Activated T-cell treated with anti-CD3 and anti-CD28 coated beads, Interleukin-2, amount 50 U/mL, for 1 hour (primary cell): ENCODE measurements at places on chromosomes 1 and 21.

DNA sequence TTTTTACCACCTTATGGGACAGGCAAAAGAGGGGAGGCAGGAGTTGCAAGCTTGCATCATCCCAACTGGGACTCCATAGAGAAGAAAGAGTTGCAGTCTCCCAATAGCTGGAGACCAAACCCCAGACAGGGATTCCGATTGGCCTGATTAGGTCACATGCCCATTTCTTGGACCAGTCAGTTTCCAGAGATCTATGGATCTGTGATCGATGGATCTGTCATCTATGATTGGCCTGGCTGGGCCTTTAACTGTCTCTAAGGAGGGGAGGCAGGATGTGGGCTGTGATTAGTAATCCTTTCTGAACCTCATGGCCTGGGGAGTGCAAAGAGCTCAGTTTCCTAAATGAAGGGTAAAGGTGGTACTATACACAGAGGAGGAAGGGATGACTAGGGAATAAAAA, 252.1 kb downstream of the MATN1 start:
- DNase-seq, result no peak

GRCh38 chr1:36572142-36572715, 89.5 kb upstream of the CSF3R start:
- no peak for DNase-seq

DNA sequence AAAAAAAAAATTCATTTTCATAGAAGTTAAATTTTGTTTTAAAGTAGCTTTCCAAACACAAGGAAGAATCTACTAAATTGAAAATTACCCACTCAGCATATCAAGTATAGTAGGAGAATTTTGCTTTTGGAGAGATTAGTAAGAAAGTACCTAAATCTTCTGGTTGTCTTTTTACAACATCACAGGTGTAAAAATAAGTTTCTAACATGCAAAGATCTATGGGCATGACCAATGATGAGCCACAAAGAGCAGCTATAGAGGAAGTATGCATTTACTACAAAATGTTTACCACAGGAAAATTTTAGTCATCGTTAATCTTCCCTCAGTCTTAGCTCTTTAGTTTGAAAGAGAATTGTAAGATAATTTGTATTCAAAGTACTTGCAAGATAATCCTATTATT, 28.1 kb downstream of the ANGPTL3 start:
- no peak for DNase-seq

GRCh38 chr1:74375376-74375775, 137.0 kb downstream of the LRRC53 start:
- DNase-seq, result no peak

DNA sequence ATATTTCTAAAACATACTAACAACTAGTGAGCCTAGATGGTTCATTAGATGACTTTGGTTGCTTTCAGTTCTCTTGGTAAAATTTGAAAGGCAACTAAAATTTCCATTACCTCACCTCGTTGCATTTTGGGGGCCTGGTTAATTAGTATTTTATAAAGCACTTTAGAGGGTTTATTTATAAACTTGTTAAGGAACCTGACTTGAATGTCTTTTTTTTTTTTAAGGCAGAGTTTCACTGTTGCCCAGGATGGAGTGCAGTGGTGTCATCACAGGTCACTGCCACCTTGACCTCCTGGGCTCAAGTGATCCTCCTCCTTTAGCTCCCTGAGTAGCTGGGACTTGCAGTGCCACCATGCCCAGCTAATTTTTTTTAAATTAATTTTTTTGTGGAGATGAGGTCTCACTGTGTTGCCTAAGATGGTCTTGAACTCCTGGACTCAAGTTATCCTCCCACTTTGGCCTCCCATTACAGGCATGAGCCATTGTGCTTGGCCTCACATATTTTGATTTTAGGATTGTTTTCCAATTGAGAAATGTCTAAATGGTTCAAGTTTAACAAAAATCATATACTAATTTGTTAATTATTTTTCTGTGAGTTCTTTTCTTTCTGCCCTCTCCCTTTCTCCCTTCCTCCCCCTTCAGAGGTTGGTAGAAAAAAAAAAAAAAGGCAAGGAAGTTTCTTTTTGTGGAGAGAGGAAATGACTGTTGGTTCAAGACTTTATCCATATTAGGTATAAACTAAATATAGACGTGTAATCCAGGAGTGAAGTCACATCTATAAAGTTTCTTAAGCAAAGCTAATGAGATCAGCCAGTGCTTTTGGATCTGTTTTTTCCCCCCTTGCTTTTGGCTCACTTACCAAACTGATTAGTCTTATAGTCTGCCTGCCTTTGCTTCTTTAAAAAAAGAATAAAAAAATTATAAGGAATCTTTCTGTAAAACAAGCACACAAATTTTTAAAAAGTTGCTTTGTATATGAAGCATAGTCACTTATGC, 24.7 kb downstream of the CLIC4 start:
- no peak for DNase-seq

- DNase-seq, result no peak
These were observed 18.0 kb downstream of the PADI2 start for GRCh38 chr1:17101261-17101660.

DNA sequence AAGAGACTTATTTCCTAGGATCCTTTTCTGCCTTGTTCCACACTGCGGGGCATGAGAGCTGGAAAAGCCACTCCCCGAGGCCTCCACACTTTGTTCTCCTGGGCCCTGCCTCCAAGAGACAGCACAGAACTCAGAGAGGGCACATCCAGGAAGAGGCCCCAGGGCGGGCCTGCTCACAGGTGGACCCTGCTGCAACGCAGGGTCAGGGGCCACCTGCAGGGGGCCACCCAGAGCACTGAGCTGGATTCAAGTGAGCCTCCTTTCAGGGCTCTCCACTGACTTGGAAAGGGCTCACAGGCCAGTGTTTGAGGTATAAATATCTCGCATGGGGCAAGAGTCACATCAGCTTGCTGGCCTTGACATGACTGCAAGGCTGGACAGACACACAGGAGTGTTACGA, 4.8 kb downstream of the RGS16 start:
- no peak for DNase-seq

DNA sequence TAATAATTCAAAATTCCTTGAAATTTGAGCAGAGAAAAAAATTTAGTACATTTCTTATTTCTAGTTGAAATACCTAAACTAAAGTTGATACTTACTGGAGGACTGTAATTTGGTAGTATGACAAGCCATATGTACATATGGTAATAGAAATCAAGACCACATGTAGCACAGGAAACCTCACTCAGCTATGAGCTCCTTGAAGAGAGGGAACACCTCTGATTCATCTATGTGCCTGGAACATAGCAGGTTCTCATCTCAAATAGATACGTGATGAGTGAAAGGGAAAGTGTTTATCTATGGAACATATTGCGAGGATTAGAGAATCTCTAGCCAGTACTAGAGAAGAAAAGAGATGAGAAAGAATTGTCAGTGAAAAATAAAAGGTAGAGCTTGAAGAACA, 47.9 kb upstream of the GNG4 start:
- no peak for DNase-seq

- no peak for DNase-seq
These were observed 98.1 kb downstream of the PLPP3 start for GRCh38 chr1:56481140-56481694.

GRCh38 chr1:27961646-27962221, 2.0 kb downstream of the XKR8 start:
- no peak for DNase-seq

DNA sequence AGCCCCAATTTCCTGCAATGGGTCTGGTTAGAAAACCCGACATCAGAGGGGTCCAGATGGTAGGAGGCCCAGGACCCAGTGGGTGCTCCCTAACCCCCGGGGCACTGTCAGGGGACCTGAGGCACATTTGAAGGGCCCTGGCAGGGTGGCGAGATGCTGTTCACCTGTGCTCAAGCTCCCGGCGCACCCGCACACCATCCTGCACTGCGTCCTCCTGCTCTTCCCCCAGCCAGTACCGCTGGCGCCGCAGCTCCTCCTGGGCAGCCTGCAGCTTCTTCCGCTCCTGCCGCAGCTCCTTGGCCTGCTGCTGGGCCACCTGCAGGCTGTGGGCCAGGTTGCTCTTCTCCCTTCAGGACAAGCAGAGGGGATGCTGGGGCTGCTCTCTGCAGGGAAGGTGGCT, 36.0 kb downstream of the RNU1-1 start:
- DNase-seq, result no peak

GRCh38 chr1:103162360-103162759, 54.0 kb upstream of the COL11A1 start:
- no peak for DNase-seq

GRCh38 chr1:150094734-150095265, 27.2 kb downstream of the VPS45 start:
- DNase-seq, result no peak

- no peak for DNase-seq
These were observed 7.9 kb downstream of the LURAP1 start for GRCh38 chr1:46211051-46211450.

GRCh38 chr1:203524152-203524551, 30.2 kb downstream of the OPTC start:
- no peak for DNase-seq

DNA sequence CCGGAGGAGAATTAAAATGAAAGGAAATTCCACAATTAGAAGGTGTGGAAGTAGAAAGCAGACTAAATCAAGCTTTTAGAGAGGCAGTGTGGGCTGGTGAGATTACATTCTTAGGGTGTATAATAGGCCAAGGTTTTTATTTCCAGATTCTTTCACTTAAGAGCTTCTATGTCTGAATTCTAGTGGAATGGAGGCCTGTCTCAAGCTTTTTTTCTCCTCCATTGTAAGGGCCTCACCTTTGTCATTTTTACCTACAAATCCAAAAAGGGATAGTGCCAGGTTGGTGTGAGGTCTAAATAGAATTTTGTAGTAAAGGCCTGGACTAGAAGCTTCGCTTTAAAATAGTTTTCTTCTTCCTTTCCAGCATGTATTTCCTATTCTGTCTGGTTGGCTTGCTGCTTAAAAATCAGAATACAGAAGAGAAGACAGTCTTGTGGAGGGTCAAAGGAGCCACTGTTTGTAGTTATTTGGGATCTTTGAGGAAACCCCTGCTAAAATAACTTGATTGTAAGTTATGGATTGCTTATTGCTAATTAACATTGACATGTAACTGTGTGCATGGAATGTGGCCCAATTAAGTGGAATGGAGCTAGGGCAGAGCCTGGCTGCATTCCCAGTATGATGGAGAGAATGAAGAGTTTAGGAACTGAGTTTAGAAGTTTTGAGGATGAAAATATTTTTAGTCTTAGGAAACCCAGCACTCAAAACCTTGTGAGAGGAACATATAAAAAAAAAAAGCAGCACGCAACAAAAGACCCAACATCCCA, 162.5 kb upstream of the B3GALT2 start:
- DNase-seq, result no peak

GRCh38 chr1:234231893-234232276, 141.4 kb upstream of the COA6 start:
- no peak for DNase-seq

DNA sequence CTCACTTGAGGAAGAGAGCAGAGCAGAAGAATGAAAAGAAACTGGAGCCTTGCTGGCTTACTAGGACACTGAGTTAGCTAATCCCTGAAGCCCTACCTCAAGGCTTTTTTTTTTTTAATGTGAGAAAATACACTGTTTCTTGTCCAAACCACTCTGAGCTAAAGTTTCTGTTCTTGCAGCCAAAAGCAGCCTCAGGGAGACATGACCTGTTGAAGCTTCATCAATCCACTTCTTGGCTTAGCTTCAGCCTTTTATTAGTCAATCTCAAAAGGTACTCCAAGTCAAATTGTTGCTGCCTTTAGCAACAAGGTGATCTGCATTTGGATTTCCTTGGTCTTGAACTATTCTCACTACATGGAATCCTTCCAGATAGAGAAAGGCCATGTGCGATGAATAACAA, 33.7 kb downstream of the CCDC185 start:
- no peak for DNase-seq

DNA sequence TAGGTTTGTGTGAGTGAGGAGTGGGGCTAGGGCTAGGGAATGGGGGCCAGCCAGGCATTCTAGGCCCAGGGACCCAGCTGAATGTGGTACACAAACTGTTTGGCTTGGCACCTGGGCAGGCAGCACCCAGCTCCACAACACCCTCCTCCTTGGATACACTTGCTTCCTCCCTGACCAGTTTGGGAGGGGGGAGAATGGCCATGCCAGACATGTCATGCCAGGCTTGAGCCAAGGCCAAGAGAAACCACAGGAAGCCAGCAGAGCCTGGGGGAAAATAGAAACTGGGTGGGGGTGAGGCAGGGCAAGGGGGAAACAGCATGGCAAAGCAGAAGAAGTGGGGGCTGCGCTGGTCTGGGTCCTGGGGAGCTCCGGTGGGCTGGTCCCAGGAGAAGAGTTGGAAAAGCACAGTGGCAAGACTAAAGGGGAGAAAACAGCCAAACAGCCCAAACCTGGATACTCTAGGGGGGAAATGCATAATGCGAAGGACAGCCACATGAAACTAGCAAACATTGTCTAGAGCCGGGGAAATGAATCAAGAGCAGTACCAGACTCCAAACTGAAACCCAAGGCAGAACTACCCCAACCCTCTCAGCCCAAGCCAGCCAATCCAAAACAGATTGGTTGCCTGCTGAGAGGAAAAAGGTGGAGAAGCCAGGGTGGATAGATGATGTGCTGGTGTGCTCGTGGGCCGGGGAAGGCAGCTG, 47.9 kb downstream of the LGR6 start:
- DNase-seq, result no peak

DNA sequence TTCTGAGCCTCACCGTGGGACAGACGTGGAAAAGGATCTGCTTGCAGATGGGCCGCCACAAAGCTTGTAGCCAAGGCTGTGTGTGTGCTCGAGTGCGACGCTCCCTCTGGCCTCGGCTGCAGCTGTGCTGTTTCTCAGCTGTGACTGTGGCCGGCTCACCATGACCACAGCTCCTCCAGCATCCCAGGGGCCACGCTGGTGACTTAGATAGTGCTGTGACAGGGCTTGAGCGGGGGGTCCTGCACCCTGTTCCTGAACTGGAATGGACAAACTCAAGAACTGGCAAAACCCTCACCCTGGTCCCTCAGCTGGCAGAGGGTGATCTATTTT, 17.4 kb upstream of the ACTRT2 start:
- DNase-seq, result no peak

GRCh38 chr1:95281781-95282517, 47.9 kb downstream of the RWDD3 start:
- DNase-seq, result no peak
